ENCODE measurements at places on chromosomes 16 and 17.
A peak's percentile ranks its signal among the peaks of the same experiment; 100 is the strongest.

DNA sequence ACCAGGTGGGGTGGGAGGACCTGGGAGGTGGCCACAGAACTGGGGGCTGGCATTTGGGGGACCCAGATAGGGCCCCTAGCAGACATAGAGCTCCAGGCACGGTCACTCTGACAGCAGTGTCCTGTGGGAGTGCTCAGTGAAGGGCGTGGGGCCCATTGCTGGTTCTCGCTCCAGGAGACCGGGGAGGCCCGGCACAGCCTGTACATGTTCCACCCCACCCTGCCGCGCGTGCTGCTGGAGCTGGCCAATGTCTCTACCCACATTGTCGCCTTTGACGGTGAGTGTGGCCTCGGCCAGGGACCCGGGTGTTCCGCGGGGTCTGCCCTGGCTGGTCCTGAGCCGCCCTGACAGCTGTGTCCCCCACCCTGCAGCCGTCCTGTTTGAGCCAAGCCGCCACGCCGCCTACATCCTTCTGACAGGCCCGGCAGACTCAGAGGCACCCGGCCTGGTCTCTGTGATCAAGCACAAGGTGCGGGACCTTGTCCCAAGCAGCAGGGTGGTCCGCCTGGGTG is 11.2 kb downstream of the RGS11 start:
- no peak for DNase-seq

DNA sequence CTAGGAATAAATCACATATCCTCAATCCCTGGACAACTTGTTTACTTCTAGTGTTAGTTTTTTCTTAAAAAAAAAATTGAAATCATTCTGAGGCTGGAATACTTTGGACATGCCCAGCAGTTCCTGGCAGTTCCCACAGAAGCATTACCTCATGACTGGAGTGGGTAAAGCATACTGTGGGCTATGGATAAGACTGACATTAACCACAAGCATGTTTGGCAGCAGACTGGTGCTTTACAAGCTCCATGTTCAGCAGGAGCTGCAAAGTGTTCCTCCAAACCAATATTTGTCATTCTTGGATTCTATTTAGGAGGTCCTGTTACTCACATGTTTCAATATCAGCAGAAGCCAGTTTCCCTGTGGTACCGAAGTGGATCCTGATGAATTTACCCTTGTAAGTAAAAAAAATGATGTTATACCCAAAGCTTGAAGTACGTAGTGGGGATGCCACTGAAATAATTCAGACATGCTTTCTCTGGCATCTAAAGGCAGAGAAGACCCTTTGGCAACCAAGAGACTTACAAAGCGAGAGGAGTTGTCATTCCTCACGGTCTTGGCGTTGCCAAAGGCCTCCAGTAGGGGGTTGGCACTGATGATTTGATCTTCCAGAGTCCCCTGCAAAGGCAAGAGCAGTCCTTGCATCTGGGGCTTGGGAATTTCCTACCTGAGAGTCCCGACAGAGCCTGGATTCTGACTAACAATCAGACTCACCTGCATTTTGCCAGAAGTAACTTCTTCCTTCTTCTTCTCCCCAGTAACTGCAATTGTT is 4.9 kb downstream of the MYH1 start:
- DNase-seq, result no peak

DNA sequence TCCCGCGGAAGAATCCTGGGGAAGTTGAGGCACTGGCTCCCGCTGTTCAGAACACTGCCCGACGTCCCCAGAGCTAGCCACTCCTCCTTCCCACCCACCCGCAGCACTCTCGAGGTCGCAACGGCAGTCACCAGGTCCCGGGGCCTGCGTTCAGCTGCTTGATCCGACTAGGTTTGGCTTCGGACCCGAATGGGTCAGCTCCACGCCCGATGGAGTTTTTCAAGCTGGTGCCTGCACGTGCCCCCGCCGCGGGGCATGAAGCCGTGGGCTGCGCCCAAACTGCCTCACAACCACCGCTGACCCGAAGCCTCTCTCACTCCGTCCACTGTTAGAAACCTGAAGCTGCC is 12.4 kb upstream of the ODF4 start:
- no peak for DNase-seq

DNA sequence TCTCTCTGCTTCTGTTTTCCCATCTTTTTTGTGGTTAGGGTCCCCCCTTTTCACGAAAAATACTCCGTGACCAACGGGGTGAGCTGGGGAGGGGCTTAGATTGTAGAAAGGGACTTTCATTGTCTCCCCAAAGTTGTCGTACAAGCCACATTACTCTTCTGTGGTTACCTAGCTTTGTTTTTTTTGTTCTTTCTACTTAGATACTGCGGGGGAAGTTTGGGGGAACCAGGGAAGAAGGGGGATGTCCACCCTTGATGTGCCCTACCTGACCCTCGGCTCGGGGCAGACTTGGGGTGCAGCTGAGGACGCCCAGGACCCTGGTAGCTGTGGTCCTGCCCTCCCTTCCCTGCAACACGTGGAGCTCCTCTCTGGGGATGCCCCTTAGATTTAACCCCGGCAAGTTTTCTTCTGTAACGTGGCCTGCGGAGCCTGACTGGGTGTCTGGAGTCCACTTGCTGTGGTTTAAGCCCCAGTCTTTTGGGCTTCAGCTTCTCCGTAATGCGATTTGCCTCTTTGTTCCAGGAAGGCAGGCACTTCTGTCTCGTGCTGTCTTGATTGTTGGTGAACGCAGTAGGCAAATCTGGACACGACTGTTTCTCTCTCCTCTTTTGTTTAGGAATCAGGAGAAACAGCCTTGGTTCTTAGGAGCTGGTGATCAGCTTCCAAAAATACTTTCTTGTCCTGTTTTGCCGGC is 892 bp downstream of the ABCC1 start:
- no peak for DNase-seq

DNA sequence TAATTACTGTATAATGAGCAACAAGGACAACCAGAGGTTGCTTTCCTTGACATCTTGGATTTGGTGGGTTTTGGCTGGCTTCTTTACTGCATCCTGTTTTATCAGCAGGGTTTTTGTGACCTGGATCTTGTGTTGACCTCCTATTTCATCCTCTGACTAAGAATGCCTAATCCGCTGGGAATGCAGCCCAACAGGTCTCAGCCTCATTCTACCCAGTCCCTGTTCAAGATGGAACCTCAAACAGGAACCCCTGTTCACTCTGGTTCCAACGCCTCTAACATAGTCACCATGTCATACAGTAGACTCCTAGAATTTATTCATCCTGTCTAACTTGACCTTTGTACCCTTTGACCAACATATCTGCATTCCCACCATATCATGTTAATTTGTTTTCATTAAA is 183.8 kb upstream of the SOX9 start:
- DNase-seq, result no peak

- no peak for DNase-seq
These were observed 31.9 kb downstream of the MYO18A start for GRCh38 chr17:29148257-29148789.

DNA sequence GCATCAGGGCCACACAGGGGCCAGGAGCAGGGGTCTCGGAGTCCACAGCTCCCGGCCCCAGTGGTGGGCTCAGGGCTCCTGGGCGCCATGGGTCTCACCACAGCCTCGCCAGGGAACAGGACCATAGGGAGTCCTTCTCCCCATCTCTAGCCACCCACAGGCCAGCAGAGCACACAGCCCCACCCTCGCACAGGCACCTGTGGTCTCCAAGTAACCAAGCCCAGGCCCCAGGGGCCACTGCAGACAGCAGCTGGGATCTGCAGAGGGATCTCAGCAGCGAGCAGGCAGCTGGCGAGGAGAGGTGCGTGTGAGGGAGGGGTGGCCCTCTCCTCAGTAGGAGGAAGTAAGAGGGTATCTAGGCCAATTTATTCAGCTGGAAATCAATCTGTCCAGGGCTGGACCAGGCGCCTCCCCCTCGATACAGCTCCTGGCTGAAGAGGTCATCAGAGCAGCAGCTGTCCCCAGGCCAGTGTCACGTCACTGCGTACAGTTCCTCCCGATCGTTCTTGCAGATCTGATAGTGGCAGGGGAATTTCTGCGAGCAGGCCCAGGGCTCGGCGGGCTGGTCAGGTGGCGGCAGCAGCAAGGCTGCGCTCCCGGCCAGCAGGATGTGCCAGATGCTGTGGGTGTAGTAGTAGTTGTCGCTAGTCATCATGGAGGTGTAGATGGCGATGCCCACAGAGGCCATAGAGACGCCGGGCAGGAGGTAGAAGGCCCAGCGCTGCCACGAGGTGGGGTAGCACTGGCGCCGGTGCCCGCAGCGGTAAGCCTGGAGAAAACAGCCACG is 1.4 kb upstream of the MRPL28 start:
- no peak for DNase-seq

DNA sequence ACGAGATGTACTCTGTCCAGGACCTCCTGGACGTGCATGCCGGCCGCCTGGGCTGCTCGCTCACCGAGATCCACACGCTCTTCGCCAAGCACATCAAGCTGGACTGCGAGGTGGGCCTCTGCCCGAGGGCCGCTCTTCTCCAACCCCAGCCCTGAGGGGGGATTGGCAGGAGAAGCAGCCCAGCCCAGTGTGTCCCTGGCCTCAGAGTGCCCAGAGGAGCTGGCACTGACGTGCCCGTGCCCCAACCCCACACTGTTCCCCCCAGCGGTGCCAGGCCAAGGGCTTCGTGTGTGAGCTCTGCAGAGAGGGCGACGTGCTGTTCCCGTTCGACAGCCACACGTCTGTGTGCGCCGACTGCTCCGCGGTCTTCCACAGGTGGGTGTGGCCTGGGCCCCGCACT is 15.6 kb downstream of the DEF8 start:
- DNase-seq, result no peak

DNA sequence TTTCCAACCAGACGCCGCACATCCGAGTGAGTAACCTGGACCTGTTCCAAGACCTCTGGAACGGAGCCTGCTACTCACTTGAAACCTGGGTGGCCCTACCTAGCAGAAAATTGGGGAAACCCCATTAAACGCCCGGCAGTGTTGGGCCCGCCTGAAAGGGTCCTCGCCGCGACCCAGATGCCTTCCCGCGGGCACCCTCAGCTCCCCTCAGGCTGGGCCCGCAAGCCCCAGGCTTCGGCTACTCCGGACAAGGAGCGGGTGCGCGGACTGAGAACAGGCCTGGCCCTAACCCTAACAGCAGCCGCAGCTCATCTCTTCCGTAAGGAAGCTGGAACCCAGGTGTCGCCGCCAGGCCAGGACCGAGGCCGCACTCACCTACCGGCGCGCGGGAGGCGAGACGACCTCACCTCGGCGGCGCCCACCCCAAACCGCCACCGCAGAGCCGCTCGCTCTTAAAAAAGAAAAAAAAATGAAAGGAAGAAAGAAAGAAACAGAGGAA is 344 bp downstream of the PSME3IP1 start:
- no peak for DNase-seq

DNA sequence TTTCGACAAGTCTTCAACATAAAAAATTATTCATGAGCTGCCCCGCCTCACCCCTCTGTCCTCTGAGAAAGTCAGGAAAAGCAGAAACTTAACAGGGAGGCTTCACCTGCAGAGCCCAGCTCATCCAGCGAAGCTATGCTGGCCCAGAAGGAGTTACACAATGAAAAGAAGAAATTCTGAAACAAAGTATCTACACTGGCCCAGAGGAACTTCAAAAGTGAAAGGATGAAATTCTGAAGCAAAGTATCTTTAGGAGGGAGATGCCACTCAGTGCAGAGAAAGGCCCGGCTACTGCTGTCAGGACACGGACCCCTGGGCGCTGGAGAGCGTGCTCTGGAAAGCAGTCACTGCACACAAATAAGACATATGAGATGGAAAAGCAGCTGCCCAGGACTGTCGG is 1.6 kb downstream of the GALNS start:
- DNase-seq, result no peak

- no peak for DNase-seq
These were observed 33.5 kb upstream of the CES5A start for GRCh38 chr16:55908641-55909040.

DNA sequence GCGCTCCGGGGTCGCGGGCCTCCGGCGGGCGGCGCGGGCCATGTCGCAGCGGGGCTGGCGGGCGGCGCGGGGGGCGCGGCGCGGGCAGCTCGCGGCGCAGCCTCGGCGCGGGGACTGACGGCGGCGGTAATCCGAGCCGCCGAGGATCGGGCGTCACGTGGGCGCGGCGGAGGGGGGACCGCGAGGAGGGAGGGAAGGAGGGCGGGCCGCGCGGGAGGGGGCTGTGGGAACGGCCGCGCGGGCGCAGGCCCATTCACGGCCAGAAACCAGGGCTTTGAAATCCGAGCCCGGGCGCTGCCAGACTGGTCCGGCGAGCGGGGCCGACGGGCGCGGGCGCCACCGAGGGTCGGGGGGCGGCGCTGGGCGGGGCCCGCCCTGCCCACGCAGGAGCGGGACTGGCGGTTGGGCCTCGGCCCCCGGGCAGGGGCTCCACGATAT is at the start of gene MTSS2:
Gene MTSS2 (minus strand): TSS at position 116 of the 438 bp plus-strand sequence. CDS start 262 bp downstream, outside the sequence.
- peak; percentile 66 for DNase-seq

GRCh38 chr17:4173781-4174180 is 30.8 kb downstream of the CYB5D2 start:
- DNase-seq, result no peak

GRCh38 chr17:50139950-50140885 is 10.3 kb upstream of the SAMD14 start:
- peak; percentile 23 for DNase-seq

DNA sequence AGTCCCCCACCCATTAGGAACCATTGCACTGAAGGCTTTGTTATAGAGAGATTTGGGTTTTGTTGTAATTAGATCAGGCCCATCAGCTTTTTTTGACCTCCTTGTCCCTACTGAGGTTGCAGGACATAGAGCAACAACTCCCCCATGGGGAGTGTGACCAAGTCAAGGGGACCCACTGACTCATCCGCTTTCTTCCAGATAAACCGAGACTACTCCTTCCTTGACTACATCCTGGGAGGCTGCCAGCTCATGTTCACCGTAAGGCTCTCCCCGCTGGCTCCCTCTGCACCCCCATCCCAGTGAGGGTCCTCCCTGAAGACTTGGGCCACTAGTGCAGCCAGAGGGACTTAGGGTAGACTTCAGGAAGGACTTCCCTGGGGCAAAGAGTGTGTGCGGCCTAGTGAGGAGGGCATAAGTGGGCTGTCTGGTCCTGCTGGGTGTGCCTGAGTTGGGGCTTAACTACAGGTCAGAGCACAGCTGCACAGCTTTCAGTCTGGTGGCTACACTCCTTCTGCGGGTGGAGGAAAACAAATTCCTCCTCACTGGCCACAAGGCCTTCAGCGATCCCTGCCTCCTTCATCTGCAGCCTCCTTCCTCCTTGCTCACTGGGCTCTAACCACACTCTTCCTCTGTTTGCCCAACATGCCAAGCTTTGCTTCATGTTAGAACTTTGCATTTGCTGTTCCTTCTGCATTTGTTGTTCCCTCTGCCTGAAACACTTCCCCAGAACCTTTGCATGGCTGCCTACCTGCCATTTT is 31.0 kb downstream of the CPNE2 start:
- DNase-seq, result no peak

- DNase-seq, result no peak
These were observed 256.0 kb upstream of the CACNG5 start for GRCh38 chr17:66578781-66579489.

GRCh38 chr16:85554114-85554888 is 58.8 kb upstream of the GSE1 start:
- no peak for DNase-seq

- DNase-seq, result no peak
These were observed 30.4 kb upstream of the IL34 start for GRCh38 chr16:70615945-70616344.

- DNase-seq, result no peak
These were observed 130.6 kb downstream of the MGAT5B start for GRCh38 chr17:76998839-76999238.

GRCh38 chr17:614653-615546 is 99.7 kb downstream of the VPS53 start:
- no peak for DNase-seq
